ENCODE measurements at places on chromosomes 7 and 10.

DNA sequence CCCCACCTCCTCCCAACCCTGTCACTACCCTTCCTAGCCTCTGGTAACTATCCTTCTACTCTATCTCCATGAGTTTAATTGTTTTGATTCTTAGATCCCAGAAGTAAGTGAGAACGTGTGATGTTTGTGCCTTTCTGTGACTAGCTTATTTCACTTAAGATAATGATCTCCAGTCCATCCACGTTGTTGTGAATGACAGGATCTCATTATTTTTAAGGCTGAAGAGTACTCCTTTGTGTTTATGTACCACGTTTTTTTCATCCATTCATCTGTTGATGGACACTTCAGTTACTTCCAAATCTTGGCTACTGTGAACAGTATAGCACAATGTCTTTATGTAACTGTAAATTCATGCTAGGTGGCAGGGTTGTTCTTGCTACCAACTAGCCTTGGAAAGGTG, 461.6 kb downstream of the PLXDC2 start:
- no peak overlapping the region for H3K27ac ChIP-seq
- no peaks in the 10 kb centered on the region for H3K4me1 ChIP-seq
- H3K4me3 ChIP-seq = no peak overlapping the region
- no peaks in the 10 kb centered on the region for H3K27me3 ChIP-seq
- DNase-seq = no peak

DNA sequence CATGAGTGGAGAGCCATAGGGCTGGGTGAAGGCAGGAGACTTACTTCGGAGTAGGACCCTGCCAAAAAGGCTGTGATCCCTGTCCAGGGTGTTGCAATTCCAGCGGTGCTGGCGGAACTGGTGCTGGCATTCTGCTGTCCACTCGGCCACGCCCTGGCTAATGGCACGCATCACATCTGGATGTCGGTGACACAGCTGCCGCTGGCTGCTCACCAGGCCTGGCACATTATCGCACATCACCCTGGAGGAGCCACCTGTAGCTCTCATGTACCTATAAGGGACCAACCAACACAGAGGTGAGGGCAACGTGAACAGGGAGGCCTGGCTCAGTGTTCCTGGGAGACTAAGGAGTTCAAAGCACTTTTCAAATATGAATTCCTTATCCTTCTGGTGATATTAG, 2.3 kb downstream of the WNT2 start:
- H3K4me1 ChIP-seq = no peaks in the 10 kb centered on the region
- H3K27me3 ChIP-seq = no peaks in the 10 kb centered on the region
- H3K27ac ChIP-seq = no peak overlapping the region

DNA sequence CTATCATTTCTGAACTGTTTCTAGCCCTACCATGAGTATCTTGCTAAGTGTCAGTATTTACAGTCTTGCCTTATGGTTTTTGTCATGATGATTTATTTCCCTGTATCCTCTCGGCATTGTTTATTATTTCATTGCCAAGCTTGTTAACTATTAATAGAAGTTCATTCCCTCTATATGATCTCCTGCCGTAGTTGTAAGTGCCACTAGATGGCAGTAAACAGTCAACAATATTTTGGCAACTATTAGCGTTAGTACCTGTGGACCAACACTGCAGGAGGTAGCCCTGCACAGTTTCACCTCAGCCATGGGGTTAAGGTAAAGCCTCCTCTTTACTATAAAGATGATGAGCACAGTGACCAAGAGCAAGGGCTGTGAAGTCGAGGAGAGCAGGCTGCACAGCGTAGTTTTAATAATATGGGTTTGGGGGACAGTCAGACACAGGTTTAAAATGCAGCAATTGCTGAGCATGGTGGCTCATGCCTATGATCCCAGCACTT, 26.1 kb upstream of the CCNJ start:
- DNase-seq = peak; percentile 79
- no peaks in the 10 kb centered on the region for H3K4me1 ChIP-seq

DNA sequence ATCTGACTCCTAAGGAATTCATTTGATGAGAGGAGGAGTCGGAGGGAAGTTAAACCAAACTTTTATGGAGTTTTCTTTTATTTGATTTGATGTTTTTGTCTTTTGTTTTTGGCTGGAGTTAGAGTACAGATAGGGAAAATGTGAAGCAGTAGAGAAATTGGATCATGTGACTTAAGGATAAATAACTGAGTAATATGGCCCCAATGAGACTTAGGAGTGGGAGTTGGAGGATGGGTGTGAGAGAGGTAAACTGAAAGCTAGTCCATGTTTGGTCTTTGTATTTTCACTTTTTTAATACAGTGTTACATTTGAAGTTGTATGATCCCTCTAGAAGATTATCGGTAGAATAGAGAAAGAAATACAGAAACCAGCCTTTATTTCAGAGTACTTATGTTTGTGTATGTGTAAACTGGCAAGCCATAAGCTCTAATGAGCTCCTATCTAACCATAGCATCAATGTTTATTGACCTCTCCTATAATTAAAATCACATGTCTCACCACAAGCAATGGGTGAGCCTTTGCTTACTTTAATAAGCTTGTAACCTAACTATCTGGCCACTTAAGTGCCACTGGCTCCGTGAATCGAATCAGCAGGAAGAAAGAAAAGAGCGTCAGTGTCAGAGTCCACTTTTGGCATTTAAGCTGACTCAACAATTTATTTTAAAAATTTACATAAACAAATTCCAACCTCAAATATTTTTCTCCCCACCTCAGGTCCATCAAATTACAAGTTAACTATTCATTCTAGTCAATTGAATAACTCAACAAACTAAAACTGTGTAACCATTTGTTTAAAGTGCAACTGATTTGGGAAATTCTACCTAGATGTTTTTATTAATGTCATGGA, 113.8 kb downstream of the EPDR1 start:
- no peaks in the 10 kb centered on the region for H3K36me3 ChIP-seq
- no peaks in the 10 kb centered on the region for H3K4me1 ChIP-seq
- no peak overlapping the region for H3K27ac ChIP-seq
- H3K4me3 ChIP-seq = no peak overlapping the region
- no peaks in the 10 kb centered on the region for H3K27me3 ChIP-seq
- DNase-seq = no peak

DNA sequence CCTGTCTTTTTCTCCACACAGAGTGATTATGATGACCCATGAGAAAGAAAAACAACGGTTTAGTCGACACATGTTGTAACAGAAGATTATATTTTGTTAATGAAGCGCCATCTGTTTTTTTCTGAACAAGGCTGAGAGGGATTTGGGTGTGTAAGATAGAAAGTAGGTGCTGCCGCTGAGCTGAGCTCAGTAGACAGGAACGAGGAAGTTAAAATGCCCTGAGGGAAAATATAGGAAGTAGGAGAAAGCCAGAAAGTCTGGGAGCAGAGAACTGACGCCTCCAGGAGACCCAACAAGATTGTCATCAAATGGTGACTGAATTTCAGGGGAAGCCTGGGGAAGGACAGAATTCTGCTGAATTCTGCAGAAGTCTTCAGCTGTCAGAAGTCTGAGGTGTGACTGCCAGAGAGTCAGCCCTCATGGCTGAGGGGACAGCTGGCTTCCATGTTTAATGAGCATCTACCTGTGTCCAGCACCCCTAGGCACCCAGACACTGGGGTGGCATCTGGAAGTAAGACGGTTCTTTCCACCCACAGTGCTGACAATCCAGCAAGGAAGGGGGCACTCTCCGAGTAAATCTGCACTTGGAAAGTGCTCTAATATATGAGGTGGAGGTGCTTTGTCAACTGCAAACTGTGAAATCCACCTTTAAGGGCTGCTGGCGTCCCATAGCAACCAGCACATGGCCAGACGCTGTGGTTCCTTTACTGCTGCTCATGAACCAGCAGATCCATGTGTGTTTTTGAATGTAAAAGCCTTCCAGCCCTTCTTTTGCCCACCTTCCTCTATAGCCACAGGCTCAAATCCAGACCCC, 12.5 kb upstream of the TSPAN15 start:
- DNase-seq = no peak
- H3K4me1 ChIP-seq = peaks cover 28% of the 10 kb centered on the region
- no peaks in the 10 kb centered on the region for H3K27me3 ChIP-seq
- no peaks in the 10 kb centered on the region for H3K36me3 ChIP-seq

DNA sequence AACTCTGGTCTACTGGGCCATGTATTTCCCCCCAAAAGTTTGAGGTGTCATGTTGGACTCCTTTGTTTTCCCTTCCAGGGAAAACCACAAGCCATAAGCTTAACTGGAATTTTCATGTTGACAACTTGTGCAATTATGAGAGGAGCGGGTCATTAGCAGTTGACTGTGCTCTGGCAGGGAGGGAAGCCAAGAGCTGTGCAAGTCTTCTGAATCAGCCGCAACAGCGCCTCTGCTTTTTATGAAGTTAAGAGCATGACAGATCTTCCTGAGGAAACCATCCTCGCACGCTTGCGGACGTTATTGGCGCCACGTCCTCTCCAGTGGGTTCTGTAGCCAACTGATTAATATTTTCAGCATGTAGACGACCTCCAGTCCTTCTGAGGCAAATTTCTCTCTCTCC, 148.7 kb upstream of the MKI67 start:
- no peaks in the 10 kb centered on the region for H3K36me3 ChIP-seq
- no peak for DNase-seq
- no peaks in the 10 kb centered on the region for H3K4me1 ChIP-seq
- no peak overlapping the region for H3K4me3 ChIP-seq

- no peaks in the 10 kb centered on the region for H3K4me1 ChIP-seq
- no peaks in the 10 kb centered on the region for H3K27me3 ChIP-seq
- no peaks in the 10 kb centered on the region for H3K36me3 ChIP-seq
- no peak for DNase-seq
These were observed 323.3 kb upstream of the ZMIZ1 start for GRCh38 chr10:78745441-78745840.

- no peaks in the 10 kb centered on the region for H3K27me3 ChIP-seq
- peaks cover 6% of the 10 kb centered on the region for H3K36me3 ChIP-seq
- H3K4me3 ChIP-seq = no peak overlapping the region
- 0 out of 2 replicates have a peak overlapping the region, but pooled peaks have one; percentile 21 for H3K27ac ChIP-seq
These were observed 136.4 kb downstream of the MLLT10 start for GRCh38 chr10:21670391-21670790.

GRCh38 chr10:63456437-63457210, 9.2 kb downstream of the JMJD1C start:
- no peak overlapping the region for H3K27ac ChIP-seq
- H3K4me1 ChIP-seq = no peaks in the 10 kb centered on the region
- H3K4me3 ChIP-seq = no peak overlapping the region
- no peak for DNase-seq
- no peaks in the 10 kb centered on the region for H3K36me3 ChIP-seq
- H3K27me3 ChIP-seq = no peaks in the 10 kb centered on the region

DNA sequence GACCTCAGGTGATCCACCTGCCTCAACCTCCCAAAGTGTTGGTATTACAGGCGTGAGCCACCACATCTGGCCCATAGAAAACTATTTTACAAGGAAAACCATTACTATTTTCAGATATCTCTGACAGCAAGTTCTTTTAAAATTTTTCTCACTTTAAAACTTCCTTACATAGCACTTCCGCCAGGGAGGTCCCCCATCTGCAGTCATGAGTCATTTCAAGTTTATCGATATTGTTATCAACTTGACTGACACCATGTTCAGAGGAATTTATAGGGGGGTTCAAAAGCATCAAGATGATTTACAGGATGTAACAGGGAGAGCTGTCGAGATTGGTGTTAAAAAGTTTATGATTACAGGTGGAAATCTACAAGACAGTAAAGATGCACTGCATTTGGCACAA, 88.8 kb downstream of the NRBF2 start:
- peaks cover 60% of the 10 kb centered on the region for H3K4me1 ChIP-seq
- no peaks in the 10 kb centered on the region for H3K27me3 ChIP-seq
- H3K36me3 ChIP-seq = no peaks in the 10 kb centered on the region

DNA sequence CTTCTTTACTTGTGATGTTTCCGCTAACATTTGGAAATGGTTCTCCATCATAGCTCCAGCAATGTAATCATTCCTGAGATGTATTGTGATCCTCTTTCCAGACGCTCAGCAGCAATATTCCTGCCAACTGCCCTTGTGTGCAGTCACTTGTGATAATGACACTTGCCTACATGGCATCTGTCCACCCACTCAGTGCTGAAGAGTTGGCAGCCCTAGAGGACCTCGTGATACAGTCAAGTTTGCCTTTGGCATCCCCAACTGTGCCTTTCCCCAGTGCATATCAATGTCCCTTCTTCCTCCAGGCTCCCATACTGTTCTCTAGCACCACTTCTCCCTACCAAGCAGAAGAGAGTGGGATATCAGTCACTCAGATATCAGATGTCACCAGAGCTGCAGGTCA, 64.9 kb downstream of the MYOF start:
- DNase-seq = no peak
- H3K4me3 ChIP-seq = no peak overlapping the region
- H3K27ac ChIP-seq = no peak overlapping the region

DNA sequence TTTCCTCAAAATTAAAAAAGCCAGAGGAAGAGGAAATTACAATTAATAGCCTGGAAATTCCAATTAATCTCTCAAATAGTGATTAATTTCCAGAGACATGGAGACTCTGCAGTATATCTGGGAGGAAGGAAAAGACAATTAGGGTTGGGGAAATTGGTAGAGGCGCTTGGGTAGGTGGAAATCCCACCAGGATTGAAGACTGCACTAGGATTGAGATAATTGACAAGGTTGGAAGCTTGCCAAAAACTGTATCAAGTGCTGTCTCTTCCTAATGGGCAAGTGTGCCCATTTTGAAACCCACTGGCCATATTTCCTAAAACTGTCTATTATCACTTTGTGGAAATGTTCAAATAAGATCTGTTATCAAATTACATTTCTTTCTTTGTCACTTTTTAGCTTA, 21.6 kb downstream of the CHN2 start:
- no peaks in the 10 kb centered on the region for H3K27me3 ChIP-seq
- H3K4me1 ChIP-seq = no peaks in the 10 kb centered on the region
- no peaks in the 10 kb centered on the region for H3K36me3 ChIP-seq
- no peak overlapping the region for H3K27ac ChIP-seq
- DNase-seq = no peak
- no peak overlapping the region for H3K4me3 ChIP-seq

DNA sequence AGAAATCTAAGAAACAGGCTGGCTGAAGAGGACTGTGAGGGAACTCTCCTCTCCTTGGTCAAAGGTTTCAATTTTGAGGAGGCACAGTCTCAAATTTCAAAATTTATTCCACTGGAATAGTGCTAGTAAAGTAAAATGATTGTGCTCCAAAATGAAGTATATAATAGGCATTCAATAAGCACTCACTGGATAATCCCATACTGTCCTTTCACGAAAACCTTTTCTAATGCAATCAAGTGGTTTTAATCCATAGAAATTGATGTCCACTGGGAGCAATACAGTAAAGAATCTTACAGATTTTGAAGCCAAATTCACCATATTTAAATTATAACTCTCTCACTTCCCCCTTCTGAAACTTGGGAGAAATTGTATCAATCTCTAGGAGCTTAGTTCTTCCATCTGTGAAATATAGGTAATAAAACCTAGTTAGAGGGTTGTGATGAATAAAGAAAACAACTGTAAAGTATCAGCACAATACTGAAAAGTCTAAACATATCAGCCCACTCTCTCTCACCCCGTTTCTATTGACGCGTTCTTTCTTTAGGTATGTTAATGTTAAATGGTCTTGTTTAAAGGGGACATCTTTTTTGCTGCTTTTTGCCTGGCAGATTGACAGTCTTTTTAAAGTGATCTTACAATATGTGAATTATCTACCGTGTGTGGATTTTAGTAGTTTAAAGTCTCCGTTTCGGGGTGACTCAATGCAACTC, 40.8 kb upstream of the LRRN3 start:
- no peaks in the 10 kb centered on the region for H3K36me3 ChIP-seq
- DNase-seq = no peak
- no peaks in the 10 kb centered on the region for H3K27me3 ChIP-seq
- no peak overlapping the region for H3K27ac ChIP-seq

GRCh38 chr10:29897999-29898716, 161.2 kb downstream of the JCAD start:
- no peak for DNase-seq
- no peaks in the 10 kb centered on the region for H3K36me3 ChIP-seq
- H3K27ac ChIP-seq = no peak overlapping the region
- no peaks in the 10 kb centered on the region for H3K27me3 ChIP-seq
- H3K4me1 ChIP-seq = no peaks in the 10 kb centered on the region
- H3K4me3 ChIP-seq = no peak overlapping the region
